ENCODE measurements at places on chromosomes 1 and 21.

- DNase-seq, result no peak
These were observed 33.1 kb downstream of the DHCR24 start for GRCh38 chr1:54853793-54854370.

DNA sequence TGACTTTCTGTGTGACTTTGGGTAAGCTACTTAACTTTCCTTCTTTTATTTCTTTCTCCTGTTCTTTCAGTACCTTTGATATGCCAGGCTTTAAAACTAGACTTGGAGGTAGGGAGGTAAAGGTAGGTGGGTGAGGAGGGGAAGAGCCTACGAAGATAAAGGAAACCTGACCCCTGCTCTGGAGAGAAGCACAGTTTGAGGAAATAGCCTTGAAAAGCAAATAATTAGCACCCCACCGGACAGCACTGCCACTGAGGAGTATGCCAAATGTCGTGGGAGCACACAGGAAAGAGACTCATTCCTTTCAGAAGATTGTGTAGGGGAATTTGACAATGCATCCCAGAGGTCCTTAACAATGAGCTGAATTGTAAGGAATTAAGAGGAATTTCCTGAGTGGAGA is 65.2 kb upstream of the SPAG17 start:
- no peak for DNase-seq

DNA sequence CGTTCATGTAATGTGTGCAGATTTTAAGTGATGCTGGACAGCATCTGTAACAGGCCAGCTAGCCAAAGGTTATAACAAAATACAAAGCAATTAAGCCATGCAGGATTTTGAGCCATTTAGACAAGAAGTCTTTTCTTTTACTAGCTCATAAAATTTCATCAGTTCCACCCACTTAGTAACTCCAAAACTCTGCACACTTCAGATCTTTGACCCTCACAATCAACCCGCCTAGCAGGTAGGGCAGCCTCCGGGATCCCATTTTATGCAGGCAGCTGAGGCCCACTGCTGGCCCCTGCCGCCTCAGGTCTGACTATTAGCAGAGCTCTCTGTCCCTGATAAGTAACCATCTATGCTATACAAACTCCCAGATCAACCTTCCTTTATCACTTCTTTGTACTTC is 9.2 kb downstream of the LBR start:
- no peak for DNase-seq

DNA sequence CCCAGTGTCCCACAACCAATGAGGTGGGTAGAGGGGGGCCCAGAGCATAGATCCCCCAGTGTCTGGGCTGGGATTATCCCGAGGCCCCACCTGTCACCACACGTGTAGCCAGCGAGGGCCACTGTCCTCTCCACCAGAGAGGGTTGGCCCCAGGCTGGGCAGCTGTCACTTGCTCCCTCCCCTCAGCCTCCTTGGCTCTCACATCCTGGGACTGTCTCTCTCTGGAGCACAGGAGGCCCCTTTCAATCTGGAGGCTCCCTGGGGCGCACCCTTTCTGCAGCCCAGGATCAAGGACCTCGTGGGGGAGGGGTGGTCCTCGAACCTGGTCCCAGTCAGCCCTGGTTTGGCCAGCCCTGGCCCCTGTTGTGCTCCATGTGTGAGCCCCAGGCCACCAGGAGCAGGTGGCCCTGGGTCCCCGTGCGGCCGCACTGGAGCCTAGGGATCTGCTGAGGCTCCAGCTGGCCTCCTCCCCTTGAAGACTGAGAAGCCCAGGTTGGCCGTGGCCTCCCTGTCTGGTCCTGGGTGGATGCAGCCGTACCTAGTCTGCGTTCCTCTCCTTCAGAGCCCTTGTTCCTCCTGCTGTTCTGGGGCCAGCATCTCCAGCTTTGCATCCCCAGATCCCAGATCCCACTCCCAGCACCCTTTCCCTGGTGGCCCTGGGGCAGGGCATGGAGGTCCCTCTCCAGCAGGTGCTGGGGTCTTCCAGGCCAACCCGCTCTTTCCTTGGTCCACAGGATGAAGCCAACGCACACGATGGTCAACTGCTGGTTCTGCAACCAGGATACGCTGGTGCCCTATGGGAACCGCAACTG is 6.7 kb downstream of the TMEM201 start:
- DNase-seq, result no peak

DNA sequence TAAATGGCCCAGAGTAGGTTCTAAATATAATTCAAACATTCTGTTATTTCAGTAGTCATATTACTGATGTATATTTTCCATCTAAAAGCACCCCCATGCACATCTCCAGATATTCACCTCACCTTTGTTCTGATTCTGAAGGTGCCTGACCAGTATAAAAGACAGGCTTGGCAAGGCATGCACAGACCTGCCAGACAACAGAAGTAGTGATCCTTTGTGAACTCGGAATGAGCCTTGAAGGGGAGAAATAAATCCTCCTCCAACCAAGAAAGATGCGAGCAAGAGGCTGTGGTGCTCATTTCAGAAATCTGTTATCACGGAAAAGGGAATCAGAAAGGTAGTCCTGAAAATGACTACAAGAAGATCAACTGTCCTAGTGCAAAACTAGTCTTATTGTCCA is 287.3 kb downstream of the VAV3 start:
- no peak for DNase-seq

DNA sequence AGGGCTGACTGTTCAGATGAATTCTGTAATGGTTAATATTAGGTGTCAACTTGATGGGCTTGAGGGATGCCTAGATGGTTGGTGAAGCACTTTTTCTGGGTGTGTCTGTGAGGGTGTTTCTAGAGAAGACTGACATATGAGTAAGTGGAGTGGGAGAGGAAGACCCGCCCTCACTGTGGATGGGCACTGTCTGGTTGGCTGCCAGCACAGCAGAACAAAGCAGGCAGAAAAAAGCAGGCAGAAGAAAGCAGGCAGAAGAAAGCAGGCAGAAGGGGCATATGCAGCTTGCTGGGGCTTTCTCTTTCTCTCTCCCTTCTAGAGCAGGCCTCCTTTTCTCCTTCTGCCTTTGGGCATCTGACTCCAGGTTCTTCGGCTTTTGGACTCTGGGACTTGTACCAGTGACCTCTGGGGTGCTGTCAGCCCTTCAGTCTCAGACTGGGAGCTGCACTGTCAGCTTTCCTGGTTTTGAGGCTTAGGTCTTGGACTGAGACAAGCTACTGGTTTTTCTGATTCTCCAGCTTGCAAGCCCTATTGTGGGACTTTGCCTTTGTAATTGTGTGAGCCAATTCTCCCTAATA is 42.9 kb upstream of the CD2 start:
- DNase-seq, result no peak

DNA sequence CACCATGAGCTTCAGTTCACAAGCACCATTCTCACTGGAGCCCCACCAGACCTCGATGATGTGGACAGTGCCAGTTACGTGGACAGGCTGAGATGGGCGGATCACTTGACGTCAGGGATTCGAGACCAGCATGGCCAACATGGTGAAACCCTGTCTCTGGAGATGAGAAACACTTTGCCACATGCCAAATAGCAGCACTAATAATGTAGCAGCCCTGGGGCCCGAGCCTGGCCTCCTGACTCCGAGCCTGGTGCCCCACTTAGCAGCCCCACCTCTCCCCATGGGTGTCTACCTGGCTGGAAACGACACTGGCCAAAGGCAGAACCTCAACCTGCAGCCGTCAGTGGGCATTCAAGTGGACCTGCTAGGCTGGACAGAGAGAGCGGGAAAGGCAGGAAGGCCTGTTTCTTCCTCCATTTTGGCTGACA is 129.1 kb downstream of the TOMM20 start:
- no peak for DNase-seq

DNA sequence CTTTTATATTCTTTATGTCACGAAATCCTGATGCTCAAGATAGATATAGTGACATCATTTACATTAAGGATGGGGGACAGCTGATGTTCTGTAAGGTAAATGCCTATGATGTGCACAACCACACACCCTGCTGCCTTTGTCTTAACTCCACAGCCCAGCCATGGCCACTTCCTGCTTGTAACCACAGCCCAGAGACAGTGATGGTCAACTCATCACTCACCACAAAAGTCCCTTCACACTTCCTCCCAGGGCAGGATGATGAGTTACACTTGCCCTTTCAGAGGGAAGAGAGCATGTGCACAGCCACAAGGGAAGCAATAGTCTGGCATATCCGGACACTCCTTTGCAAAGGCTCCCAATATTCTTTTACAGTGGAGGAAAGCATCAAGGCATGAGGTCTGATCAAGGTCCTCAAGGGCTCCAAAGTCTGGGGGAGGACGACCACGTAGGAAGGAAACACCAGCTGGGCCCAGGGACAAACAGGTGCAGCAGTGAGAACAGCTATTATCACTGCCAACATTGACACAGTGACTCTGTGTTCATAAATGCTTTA is 53.8 kb downstream of the PLPP3 start:
- DNase-seq, result peak; percentile 61

- peak; percentile 7 for DNase-seq
These were observed 72.2 kb upstream of the SELENON start for GRCh38 chr1:25727635-25728286.

DNA sequence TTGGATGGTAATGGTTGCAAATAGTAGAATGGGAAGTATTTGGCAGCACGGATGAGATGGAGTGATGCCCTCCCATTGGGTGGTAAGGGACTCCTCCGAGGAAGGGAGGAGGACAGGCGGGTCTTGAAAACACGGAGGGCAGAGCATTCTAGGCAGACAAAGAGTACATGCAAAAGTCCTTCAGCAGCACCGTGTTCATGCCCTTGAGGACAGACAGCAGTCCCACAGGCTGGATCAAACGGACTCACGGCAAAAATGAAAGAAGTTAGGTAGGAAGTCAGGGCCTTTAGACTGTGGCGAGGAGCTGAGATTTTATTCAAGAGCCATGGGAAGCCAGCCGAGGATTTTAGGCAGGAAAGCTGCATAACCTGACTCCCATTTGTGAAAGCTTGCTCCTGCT is 253.9 kb downstream of the RHOU start:
- no peak for DNase-seq

- peak; percentile 26 for DNase-seq
These were observed 3.8 kb downstream of the RGS13 start for GRCh38 chr1:192639607-192640368.

DNA sequence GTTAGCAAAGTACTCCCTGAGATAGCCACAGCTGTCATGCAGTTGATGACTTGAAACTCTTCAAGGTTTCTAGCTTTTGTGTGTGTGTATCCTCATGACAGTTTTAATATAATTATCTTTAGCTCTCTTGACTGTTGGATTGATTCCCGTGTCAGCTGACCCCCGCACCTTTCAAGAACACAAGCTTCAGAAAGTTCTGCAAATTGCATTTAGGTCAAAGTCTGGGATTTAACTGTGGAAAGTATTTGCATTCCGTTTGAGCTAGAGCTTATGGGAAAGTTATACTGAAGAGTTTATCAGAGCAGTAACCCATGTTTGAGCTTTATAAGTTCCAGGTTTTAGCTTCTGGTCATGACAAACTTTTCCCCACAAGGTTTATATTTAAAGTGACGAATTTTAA is 380.1 kb upstream of the CHRM3 start:
- no peak for DNase-seq

- no peak for DNase-seq
These were observed 20.2 kb downstream of the PRAMEF20 start for GRCh38 chr1:13430495-13430894.

DNA sequence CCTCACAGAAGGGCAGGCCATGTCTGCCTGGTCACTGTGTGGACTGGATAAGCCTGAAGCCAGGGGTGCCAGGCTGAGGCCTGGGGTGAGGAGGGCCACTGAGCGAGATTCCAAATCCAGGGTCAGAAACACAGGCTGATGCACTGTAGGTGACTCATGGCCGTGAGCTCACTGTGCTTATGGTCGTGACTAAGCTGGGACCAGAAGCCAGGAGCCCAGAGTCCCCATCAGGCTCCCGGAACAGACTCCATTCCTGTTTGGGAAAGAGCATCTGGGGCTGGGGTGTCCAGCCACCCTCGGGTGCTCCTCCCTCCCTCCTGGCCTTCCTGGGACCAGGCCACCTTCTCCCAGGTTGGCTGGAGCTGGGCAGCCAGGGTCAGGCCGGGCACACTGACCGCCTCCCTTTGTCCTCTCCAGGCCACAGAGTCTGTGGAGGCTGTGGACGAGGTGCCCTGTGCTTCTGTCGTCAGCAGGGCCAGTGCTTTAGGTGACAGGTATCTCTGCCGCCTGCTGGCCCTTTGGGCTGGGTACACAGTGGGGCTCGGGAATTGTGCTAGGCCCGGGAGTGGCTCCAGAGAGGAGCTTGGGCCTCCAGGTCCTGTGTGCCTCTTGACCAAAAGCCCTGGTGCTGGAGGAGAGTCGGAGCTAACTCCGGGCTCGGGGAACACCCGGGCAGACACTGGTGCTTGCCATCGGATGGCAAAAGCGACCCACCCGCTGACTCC is 36.7 kb downstream of the AJAP1 start:
- DNase-seq, result peak; percentile 59
